Tibial artery (tissue), 4 donors: ENCODE measurements at places on chromosomes 5 and 9.

- no peaks in the 10 kb centered on the region for H3K4me1 ChIP-seq
- H3K36me3 ChIP-seq = no peaks in the 10 kb centered on the region
- H3K4me3 ChIP-seq = no peak overlapping the region
- H3K27ac ChIP-seq = no peak overlapping the region
- no peaks in the 10 kb centered on the region for H3K27me3 ChIP-seq
Observed at GRCh38 chr9:119273325-119273904, 95.8 kb downstream of the BRINP1 start.

- no peak overlapping the region for H3K27ac ChIP-seq
- H3K4me1 ChIP-seq = no peaks in the 10 kb centered on the region
- DNase-seq = no peak
Observed at GRCh38 chr9:18456624-18457237, 17.2 kb upstream of the ADAMTSL1 start.

GRCh38 chr9:84697509-84698114 is 28.1 kb downstream of the NTRK2 start:
- DNase-seq = peak; percentile 64
- H3K4me1 ChIP-seq = peaks cover 19% of the 10 kb centered on the region
- peak overlapping the region; percentile 35 for H3K27ac ChIP-seq
- H3K4me3 ChIP-seq = no peak overlapping the region

DNA sequence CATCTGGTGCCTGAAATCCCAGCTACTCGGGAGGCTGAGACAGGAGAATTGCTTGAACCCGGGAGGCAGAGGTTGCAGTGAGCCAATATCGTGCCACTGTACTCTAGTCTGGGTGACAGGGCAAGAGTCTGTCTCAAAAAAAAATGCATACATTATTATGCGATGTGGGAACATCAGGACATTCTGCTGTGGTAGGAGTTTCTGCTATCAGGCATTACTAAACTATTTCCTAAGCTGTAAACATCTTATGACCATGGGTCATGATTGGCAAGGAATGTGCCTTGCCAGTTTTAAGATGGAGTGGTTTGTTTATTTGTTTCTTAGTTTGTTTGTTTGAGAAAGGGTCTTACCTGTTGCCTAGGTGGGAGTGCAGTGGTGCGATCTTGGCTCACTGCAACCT is 45.1 kb upstream of the FAM120A start:
- H3K4me3 ChIP-seq = no peak overlapping the region
- no peaks in the 10 kb centered on the region for H3K27me3 ChIP-seq
- H3K36me3 ChIP-seq = no peaks in the 10 kb centered on the region
- H3K27ac ChIP-seq = no peak overlapping the region
- no peaks in the 10 kb centered on the region for H3K4me1 ChIP-seq

DNA sequence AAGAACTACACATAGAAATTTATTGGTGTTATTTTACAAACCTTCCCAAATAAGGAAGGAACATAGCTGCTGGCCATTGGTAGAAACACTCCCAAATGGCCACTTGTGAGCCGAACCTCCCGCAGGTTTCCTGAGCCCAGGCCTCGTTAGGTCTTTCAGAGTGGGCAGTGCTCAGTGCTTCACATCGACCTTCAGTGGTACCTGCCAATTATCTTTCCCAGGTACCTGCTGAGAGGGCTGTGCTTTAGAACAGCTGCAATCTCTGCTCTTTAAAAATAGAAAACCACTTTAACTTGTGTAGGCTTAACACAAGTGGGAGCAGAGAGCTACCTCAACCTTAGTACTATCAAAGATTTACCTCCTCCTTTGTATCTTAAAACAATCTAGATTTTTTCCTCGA is 334.1 kb downstream of the RFX3 start:
- DNase-seq = no peak
- H3K27ac ChIP-seq = no peak overlapping the region
- no peaks in the 10 kb centered on the region for H3K4me1 ChIP-seq
- no peaks in the 10 kb centered on the region for H3K36me3 ChIP-seq
- H3K4me3 ChIP-seq = no peak overlapping the region
